ENCODE measurements at places on chromosomes 6 and 20. TPM values are rescaled to one million over a fixed set of nuclear protein-coding genes. Genes with fewer than 3 reads are reported as not detected.
A peak's percentile ranks its signal among the peaks of the same experiment; 100 is the strongest.

The FAM162B gene
- not detected for total RNA-seq

DNA sequence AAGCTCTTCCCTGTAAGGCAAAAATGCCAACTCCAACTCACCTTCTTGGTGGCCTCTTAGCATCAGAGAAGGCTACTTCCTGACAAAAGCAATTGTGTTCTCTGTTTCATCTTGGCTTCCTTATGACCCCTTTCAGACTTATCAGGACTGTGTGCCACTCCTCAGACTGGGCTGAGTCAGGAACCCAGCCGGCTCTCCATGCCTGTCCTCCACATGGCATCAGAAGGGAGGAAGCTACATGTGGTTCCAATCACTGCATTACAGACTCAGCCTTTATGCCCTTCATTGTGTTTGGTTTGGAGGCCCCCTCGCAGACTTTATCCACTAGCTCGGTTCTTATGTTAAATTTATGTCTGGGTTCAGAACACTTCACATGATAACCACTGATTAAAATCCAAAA is 142.5 kb downstream of the SLC24A3 start:
- no peak overlapping the region for H3K27ac ChIP-seq
- H3K4me3 ChIP-seq = no peak overlapping the region
- H3K36me3 ChIP-seq = no peaks in the 10 kb centered on the region
- no peaks in the 10 kb centered on the region for H3K4me1 ChIP-seq

GRCh38 chr6:11416936-11417576 is 120.5 kb upstream of the TMEM170B start:
- peaks cover 14% of the 10 kb centered on the region for H3K4me1 ChIP-seq
- no peak overlapping the region for H3K4me3 ChIP-seq
- DNase-seq = no peak
- no peaks in the 10 kb centered on the region for H3K36me3 ChIP-seq

- no peak overlapping the region for H3K27ac ChIP-seq
- H3K36me3 ChIP-seq = no peaks in the 10 kb centered on the region
- H3K27me3 ChIP-seq = no peaks in the 10 kb centered on the region
Measured at GRCh38 chr6:50305660-50306059, 255.9 kb upstream of the DEFB112 start.

- H3K4me1 ChIP-seq = peaks cover 7% of the 10 kb centered on the region
- H3K27ac ChIP-seq = peak overlapping the region; percentile 31
- DNase-seq = no peak
- H3K27me3 ChIP-seq = no peaks in the 10 kb centered on the region
- H3K36me3 ChIP-seq = no peaks in the 10 kb centered on the region
- H3K4me3 ChIP-seq = no peak overlapping the region
Measured at GRCh38 chr6:133814797-133815196, 74.1 kb upstream of the TCF21 start.

The B3GALT4 gene
- total RNA-seq = 27.3 TPM

DNA sequence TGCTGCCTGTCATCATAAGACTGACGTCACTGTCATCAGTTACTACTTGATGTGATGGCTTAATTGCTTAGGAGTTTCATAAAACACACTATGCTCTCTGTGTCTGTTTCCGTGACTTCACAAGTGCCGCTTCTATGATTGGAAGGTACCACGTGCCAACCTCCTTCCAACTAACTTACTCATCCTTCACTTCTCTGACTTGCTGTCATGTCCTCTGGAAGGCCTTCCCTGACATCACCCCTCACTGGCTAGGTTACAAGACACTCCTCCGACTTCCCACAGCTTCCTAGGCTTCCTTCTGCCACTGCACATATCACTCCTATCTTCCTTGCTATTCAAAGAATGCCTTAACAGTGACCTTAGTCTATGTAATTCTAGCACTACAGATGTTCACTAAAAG is 20.4 kb downstream of the SERINC3 start:
- H3K27ac ChIP-seq = no peak overlapping the region
- H3K27me3 ChIP-seq = no peaks in the 10 kb centered on the region
- no peak overlapping the region for H3K4me3 ChIP-seq
- no peaks in the 10 kb centered on the region for H3K4me1 ChIP-seq
- DNase-seq = no peak
- peaks cover 67% of the 10 kb centered on the region for H3K36me3 ChIP-seq

GRCh38 chr6:164151161-164152120 is 736.9 kb downstream of the QKI start:
- H3K4me1 ChIP-seq = no peaks in the 10 kb centered on the region
- H3K36me3 ChIP-seq = no peaks in the 10 kb centered on the region
- H3K27ac ChIP-seq = no peak overlapping the region
- DNase-seq = no peak
- H3K4me3 ChIP-seq = no peak overlapping the region

GRCh38 chr20:13883425-13883824 is 98.6 kb downstream of the NDUFAF5 start:
- H3K4me3 ChIP-seq = no peak overlapping the region
- H3K27ac ChIP-seq = no peak overlapping the region
- no peaks in the 10 kb centered on the region for H3K36me3 ChIP-seq
- DNase-seq = no peak
- H3K27me3 ChIP-seq = no peaks in the 10 kb centered on the region

DNA sequence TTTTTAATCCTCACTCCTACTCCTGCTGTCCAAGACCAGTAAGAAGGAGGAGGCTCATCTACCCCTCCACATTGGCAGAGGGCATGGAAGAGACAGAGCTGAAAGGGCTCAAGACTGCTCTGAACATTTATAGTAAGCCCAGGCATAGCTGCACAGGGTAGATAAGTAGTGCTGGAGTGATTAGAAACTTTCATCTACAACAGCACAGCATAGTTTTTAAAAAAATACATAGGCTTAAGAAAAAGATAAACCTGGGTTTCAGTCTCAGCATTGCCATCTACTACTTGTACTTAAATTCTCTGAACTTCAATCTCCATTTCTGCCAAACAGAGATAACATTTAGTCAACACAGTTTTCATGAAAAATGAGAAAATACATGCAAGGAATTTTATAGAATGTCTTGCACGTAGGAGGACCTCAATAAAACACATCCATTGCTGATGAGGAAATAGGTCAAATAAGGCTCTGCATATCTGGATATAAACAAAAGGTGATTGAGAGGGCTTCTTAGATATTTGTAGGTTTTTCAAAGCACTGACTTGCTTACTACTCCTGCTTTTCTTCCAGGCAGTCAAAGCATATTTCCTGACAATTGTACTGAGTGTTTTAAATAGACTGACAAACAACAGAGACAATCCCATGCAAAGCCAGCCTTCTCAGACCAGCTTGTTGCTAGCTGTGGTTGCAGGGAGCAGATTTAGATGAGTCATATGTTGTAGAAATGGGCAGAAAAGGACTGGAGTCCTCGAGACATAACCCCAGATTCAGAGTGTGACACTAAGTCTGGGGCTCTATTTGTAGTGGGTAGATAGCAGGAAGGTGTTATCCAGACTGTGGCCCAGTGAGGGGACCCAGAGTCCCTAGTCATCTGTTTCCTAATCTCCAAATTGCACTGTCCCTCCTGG is 107.4 kb upstream of the TAB2 start:
- no peaks in the 10 kb centered on the region for H3K27me3 ChIP-seq
- DNase-seq = no peak
- no peaks in the 10 kb centered on the region for H3K4me1 ChIP-seq
- no peaks in the 10 kb centered on the region for H3K36me3 ChIP-seq

- no peak for DNase-seq
- H3K27me3 ChIP-seq = no peaks in the 10 kb centered on the region
- no peaks in the 10 kb centered on the region for H3K36me3 ChIP-seq
- H3K4me1 ChIP-seq = peaks cover 5% of the 10 kb centered on the region
- no peak overlapping the region for H3K27ac ChIP-seq
Measured at GRCh38 chr6:46098678-46099077, 31.1 kb upstream of the ENPP4 start.

DNA sequence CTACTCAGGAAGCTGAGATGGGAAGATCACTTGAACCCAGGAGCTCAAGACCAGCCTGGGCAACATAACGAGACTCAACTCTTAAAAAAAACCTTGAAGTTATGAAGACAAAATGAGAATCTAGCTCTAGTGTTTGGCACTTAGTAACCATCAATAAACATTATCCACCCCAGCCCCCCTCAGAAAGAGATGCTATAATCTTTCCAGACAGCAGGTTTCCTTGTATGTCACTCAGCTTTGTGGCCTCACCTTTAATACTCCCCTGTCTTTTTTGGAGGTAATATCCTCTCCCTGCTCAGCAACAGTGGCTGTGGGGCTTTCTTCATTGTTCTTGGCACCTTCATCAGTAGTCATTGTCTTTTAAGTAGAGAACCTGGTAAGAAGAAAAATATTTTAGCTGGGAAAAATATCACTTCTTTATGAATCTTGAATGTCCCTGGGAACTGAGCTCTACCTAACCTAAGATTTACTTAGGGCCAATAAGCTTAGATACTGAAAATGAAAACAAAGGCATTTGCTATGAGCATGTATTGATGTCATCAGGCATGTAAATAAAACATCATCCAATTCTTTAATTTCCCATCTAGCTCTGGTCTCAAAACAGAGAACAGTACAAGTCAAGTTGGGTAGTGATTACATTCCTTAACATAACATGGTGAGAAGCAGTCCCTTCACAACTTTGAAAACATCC is 46.1 kb downstream of the FKBP5 start:
- no peak for DNase-seq
- peaks cover 63% of the 10 kb centered on the region for H3K36me3 ChIP-seq
- H3K4me3 ChIP-seq = no peak overlapping the region
- peaks cover 15% of the 10 kb centered on the region for H3K4me1 ChIP-seq
- no peak overlapping the region for H3K27ac ChIP-seq

DNA sequence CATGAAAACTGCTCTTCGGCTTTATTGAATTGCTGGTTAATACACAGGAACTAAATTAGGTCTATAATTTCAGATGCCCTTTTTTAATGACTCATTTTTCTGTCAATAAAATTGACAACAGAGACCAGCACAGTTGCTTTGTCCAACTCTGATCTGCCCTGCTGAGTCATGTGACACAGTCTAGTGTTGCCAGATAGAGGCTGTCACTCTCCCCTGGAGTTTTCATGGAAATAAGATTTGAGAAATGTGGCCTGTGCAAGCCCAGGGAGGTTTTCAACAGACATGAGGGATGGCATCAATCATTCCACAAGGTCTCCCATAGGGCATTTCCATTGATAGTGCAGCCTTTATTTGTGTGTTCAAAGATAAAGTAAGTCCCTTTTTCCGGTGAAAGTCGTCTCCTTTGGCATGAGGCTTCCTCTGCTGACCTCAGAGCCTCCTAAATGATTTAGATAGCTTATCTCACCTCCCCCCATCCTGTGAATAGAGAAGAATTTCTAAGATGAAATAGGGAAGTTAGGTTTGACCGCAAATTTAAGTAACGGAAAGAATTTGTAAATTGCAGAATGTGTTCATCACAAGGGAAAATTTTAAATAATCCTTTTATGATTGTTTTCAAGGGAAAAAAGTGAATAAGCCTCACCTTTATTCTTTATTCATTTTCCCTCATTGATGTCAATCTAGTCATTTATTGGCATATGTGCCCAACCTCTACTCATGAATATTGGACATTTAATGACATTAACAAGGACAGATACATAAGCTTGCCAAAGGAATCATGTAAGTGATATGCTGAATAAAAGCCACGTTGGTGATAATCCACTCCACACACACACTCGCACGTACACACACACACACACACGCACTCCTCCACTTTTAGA is 277.7 kb downstream of the ADGB start:
- DNase-seq = no peak
- no peak overlapping the region for H3K27ac ChIP-seq
- no peaks in the 10 kb centered on the region for H3K27me3 ChIP-seq

The MUC22 gene
- total RNA-seq = not detected

- no peaks in the 10 kb centered on the region for H3K27me3 ChIP-seq
- H3K4me1 ChIP-seq = no peaks in the 10 kb centered on the region
Measured at GRCh38 chr6:143299253-143300166, 151.0 kb downstream of the ADAT2 start.

The TAAR2 gene
- not detected for total RNA-seq

Data from thoracic aorta (tissue), 2 donors.